ENCODE measurements at places on chromosomes 16 and 17. TPM values are rescaled to one million over a fixed set of nuclear protein-coding genes. Genes with fewer than 3 reads are reported as not detected.
A peak's percentile ranks its signal among the peaks of the same experiment; 100 is the strongest.

DNA sequence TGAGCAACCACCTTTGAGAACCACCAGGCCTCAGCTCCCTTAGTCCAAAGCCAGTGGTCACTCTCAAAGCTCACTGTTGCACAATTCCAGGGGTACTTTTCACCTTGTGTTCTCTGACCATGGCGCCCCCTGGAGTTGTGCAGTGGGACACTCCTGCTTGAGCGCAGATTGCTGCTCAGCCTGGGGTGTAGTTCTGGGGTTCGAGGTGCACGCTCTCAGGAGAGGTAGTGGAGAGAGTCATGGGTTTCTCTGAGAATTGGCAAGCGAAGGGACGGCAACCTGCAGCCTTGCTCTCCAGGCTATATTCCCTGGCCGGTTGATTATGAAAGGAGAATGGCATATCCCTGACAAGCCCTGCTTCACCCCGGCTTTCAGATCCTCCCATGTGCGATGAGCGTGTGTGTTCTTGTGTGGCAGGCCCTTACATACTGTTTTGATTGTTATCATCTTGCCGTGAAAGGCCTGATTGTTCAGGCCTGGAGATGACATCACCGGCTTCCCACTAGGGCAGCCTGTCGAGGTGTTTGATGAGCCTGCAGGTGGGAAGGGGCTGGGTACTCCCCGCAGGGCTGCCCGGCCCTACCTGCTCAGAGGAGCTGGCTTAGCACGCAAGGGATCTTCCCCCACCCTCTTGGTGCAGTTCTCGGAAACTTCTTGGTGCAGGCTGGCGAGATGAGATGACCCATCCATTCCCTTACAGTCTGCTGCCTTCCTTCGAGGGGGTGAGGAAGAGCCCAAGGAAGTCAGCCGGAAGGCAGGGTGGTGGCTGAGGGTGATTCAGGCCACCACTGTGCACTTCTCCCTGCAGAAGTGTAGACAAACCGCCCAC is 431.2 kb downstream of the SLC39A11 start:
- no peak for DNase-seq

GRCh38 chr16:80046848-80047247 is 446.3 kb upstream of the MAF start:
- no peak for DNase-seq

DNA sequence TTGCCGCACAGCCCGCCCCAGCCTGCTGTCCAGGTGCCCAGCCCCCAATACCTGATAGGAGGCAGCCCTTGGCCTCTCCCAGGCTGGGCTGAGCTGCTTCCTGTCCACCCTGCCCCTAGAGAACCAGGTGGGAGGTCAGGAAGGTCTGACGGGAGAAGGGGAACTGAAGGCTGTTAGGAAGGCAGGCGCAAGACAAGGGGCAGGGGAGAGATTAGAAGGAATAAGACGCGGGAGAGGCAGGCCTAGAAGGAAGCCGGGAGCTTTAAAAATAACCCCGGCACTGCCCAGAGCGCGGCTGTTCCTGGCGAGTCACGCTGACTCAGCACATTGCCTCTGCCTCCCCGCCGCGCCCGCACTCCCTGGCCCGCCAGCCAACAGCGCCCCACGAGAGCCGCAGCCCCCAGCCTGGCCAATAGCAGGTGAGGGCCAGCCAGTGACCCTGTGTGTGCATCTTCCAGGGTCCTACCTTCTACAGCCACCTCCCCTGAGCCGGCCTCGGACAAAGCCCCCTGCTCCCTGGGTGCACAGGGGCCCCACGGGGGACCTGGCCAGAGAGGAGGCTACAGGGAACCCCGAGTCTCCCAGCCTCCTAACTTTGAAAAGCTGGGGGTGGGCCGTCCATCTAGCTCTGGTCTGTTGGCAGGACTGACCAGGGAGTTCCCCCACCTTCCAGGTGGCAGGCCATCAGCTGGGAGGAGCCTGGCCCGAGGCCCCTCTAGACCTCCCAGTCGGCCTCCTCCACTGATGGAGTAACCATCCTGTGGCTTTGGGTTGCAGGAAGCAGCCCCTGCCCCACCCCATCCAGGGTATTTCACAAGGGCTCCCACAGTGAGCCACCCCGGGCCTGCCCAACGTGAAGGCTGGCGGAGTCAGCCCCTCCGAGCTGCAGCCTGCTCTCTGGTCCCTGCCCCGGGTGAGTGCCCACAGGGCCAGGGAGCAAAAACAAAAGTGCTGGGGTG is 4.0 kb downstream of the MAFG start:
- DNase-seq = peak; percentile 82

DNA sequence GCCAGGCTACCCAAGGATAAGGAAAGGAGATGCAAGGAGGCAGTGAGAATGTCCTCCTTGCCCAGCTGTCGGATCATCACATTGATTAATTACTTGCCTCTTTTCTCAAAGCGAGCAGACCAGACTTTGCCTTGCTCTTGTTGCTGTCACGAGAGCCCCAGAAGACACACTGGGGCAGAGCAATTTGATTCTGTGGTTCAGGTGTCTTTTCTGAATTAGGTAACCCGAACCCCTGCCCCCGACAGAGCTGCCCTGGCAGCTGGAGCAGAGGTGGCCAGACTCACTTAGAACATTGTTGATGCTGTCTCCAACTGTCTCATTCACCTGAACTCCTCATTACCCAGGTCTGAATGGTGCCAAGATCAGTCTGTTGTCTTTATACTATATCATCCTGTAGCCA is 34.3 kb downstream of the VAT1L start:
- no peak for DNase-seq

The KRT25 gene
- not detected for total RNA-seq

The GNG13 gene
- not detected for total RNA-seq

Data from colonic mucosa (tissue), 4 donors.